ENCODE measurements at places on chromosomes 1 and 21.

DNA sequence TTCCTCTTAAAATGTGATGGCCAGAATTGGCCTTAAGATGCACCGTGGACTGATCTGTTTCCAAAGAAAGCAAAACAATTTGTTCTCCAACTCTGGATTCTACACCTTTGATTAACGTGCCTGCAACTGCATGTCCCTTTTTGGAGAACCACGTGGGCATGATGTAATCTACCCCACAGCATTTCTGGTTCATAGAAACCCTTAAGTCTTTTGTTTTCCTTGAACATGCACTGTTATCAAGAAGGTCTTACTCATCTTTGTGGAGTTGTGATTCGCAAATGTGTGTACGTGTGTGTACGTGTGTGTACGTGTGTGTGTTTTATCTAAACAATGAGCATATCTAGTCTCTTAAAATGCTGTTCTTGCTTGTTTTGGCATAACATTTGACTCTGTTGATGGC, 57.8 kb downstream of the LPAR3 start:
- no peak for DNase-seq

GRCh38 chr1:19696820-19697219, 32.1 kb downstream of the HTR6 start:
- no peak for DNase-seq

DNA sequence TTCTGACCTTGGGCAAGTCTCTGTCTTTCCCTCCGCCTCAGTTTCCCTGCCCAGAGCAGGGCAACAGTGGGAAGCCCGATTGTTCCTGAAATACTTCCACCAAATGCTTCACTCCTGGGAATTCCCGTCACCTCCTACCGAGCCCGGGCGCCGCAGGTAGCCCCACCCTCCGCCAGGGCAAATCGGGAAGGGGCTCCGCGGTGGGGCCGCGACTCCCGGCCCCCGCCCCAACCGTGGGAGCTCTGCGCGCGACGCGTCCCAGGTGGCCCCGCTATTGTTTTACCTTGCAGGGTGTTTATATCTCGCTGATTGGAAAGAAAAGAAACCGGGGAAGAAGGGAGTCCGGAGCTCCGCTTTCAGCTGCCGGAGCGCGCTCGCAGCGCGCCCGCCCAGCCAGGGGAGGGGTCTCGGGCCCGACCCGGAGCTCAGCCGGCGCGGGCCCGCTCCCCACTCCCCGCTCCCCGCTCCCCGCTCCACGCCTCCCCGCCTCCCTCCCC, 407 bp downstream of the IGSF3 start:
- DNase-seq: no peak

GRCh38 chr21:37270576-37271365, 3.6 kb upstream of the VPS26C start:
- DNase-seq: no peak

DNA sequence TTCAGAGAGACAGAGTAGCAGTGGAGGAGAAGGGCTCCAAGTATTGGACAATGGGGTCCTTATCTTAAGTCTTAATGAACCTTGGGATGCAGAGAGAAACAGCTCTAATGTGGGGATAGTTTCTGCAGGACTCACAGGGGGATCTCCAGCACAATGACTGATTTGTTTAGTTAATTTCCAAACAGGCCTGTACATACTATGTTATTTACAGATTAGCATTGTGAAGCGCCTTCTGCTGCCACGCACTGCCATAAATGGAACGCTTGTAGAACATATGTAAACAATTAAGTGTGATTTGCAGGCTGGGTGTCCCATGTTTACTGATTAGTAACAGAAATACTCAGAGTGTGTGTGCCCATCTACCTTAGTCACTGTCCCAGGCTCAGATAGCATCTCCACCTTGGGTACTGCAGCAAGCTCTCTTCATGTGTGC, 56.1 kb downstream of the NTPCR start:
- no peak for DNase-seq

DNA sequence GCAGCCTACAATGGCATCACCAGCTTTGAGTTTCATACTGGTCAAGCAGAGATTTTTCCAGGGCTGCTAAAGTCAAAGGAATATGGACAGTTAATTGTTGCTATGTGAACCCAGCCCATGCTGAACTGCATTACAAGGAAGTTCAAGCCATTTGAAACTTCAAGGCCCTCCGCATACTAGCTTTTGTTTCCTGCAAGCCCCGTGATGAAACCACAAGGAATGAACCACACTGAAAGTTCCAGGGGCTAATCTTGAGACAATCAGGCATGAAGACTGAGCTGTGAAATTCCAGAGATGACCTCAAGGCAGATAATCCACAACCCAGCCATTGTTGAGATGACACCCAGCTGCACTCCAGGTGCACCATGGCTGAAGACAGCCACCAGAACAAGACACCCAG, 180.8 kb downstream of the C1orf21 start:
- DNase-seq: no peak

DNA sequence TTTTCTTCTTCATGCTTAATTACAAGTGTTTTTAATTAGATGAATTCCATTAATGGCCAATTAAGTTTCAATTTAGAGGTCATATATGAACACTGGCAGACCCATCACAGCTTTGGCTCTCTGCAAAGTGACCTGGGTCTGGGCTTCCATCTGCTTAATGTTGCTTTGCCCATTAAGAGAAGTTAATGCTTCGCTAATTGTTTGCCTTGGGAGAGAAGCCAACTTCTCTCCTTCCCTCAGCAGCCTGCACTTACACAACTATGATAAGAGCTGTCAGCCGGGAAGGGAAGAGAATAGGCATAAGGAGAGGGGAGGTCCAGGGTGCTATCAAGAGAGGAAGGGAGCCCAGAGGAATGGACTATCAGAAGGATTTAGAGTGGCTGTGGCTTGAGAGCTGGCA, 29.0 kb upstream of the CCDC190 start:
- DNase-seq: no peak

- DNase-seq: no peak
Observed at GRCh38 chr1:30728832-30729638, 5.7 kb upstream of the MATN1 start.

DNA sequence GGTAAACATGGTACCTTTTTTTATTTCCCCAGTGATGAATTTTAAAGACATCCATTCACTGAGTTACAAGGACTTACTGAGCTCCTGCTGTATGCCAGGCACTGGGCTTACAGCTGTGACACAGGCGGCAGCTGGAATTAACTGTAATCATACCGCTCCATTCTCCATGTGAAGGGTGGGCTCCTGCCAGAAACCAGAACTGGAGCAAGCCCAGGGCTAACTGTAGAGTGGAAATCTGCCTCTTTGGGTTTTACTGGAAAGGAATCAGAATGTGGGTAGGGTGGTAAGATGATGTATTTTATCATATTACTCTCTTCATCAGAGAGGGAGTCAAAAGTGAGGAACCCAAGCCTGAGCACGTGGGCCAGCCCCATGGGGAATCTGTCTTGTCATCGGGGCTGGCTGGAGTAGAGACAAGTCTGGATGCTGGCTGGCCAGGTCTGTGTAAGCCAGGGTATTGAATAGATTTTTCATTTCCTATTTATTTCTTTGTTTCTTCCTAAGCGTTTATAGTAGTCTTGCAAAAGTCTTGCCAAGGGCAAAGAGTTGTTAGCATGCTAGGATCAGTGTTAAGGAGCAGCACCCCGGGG, 21.5 kb downstream of the FGGY start:
- no peak for DNase-seq

DNA sequence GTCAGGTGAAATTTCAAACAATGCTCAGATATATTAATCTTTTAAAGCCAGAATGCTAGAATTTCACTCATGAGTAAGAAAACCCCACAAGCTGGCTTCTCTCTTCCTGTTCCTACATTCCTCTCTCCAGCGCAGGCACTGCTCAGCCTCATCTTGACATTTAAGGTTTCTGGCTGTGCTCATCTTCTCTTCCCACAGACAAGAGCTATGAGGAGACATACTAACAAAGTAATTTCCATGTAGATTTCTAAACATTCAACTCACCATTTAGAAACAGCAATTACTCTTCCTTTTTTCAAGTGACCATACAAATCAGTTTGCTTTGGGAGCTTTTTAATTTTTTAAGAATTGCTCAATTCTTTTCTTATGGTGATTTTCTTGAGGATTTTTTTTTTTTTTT, 7.8 kb upstream of the LRRC8D start:
- no peak for DNase-seq

DNA sequence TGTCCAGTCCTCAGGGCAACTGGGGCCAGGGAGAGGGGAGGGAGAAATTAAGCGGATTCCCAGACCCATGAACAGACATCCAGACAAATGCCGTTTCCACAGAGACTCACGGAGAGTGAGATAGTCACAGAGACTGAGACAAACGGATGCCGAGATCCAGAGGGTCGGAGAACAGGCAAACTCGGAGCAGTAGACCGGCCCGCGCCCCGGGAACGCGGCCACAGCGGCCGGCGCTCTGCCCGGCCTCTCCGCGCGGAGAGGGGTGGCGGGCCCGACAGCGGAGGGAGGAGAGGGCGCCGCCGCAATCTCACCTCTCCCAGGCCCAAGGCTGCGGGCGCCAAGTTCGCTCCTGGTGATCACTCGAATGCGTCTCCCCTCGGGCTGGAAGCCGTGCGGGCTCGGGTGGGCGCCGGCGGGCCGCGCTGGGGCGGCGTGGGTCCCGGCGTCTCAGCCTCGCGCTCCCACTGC, 831 bp upstream of the FOXD2 start:
- DNase-seq: no peak

GRCh38 chr1:65420590-65421350, at the start of the genes LEPR and LEPROT:
Gene LEPR (plus strand): TSS chr1:65420668. CDS start chr1:65565566, 144,898 bp downstream.
Gene LEPROT (plus strand): TSS chr1:65420668. CDS start chr1:65420725, 57 bp downstream.
- DNase-seq: no peak

GRCh38 chr1:116288201-116288598, 84.8 kb upstream of the ATP1A1 start:
- DNase-seq: no peak

DNA sequence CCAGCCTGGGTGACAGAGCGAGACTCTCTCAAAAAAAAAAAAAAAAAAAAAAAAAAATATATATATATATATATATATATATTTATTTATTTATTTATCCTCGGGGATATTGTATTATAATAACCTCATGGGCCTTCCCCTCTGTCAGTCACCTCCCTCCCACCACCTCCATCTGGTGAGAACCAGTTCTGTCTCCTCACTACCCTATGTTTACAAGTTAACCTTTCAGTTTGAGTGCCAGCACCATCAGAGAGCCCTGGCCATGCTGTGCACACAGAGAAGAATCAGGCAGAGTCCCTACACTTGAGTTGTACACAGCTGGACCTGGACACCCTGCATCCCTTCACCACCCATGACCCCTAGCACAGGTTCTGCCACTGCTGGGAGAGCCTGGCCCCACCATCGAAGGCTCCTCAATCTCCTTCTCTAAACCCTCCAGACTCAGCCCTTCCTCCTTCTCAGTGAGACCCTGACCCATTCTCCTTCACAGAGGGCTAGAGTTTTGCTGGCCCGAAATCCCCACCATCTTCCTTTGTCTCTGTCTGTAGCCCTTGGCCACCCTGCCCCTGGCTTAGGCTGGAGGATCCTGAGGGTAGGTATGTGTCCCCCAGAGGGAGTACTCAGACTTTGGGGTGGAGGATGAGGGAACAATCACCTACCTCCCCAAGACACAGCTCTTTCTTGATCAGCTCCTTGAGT, 1.2 kb downstream of the S100A5 start:
- no peak for DNase-seq

GRCh38 chr1:33842348-33842747, 21.5 kb upstream of the HMGB4 start:
- DNase-seq: no peak

GRCh38 chr1:42214447-42214871, 49.9 kb upstream of the GUCA2A start:
- no peak for DNase-seq

DNA sequence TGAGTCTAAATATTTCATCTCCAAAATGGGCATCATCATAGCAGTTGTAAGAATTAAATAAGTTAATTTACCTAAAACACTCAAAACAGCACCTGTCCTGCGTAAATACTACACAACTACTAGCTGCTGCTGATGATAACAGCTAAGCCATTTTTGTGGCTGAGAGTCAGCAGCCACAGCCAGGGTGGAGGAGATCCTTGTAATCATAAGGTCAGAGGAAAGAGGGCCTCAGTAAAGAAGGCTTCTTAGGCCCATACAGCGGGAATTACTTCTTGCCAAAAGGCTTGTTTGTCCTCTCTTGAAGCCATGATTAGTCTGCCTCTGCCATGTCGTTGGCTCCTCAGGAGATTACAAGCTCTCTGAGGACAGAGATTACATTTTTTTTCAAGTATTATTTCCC, 245.0 kb downstream of the FGGY start:
- no peak for DNase-seq

DNA sequence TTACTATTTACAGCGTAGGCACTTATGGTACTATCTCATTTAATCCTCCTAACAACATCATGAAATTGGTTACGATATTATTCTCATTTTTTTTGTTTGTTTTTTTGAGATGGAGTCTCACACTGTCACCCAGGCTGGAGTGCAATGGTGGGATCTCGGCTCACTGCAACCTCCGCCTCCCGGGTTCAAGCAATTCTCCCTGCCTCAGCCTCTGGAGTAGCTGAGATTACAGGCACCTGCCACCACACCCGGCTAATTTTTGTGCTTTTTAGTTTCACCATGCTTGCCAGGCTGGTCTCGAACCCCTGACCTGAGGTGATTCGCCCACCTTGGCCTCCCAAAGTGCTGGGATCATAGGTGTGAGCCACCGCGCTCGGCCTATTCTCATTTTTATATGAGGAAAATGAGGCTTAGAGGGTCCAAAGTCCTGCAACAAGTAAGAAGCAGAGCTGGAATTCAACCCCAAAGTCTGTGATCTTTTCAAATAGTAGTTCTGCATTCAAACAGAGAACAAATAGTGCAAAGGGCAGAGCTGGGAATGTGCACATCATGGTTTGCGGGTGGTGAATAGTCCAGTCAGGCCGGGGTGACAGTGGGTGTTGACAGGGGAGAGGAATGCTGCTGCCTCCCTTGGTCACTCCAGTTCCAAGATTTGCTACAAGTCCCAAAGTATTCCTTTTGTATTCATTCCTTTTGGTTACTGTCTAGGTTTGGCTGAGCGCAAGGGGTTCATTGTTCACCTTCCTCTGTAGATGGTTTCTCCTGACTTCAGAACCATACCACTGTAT, 4.6 kb downstream of the PRUNE1 start:
- no peak for DNase-seq

DNA sequence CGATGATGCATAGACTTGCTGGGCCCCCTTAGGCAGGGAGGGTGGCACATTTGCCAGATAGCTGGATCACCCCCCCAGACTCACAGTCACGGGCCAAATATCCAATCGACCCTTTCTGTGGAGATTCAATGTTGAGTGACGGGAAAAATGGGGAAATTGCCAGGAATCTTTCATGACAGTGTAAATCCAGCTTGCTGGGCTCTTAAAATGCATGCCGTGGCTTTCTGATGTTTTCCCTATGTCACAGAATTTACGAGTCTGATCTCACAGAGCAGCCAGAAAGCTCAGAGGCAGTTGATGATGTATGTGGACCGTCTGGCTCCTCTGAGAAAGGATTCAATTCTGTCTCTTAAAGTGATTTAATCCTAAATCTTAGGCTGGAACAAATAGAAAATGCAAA, 150.1 kb upstream of the ZNF644 start:
- no peak for DNase-seq

- DNase-seq: no peak
Observed at GRCh38 chr1:216822480-216822879, 99.3 kb upstream of the ESRRG start.

All from T-helper 2 cell (primary cell).